ENCODE measurements at places on chromosomes 12 and 14.

GRCh38 chr12:73308747-73309146, 1036.6 kb downstream of the TRHDE start:
- DNase-seq, result no peak

DNA sequence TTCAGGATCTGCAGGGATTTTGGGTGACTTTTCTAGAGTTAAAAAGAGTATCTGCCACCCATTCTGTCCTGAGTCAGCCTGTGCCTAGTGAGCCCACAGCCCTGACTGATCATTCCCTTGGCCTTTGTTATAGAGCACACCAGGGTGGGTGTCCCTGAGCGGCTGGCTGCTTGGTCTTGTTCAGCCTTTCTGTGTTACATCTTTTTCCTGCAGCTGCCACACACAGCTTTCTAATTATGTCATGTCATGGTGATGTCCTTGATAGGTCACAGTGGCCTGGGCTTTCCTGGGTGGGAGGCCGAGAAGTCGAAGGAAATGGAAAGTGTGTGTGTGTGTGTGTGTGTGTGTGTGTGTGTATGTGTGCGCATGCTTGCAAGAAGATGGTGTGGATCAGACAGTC, 293.2 kb upstream of the CRY1 start:
- DNase-seq, result no peak

DNA sequence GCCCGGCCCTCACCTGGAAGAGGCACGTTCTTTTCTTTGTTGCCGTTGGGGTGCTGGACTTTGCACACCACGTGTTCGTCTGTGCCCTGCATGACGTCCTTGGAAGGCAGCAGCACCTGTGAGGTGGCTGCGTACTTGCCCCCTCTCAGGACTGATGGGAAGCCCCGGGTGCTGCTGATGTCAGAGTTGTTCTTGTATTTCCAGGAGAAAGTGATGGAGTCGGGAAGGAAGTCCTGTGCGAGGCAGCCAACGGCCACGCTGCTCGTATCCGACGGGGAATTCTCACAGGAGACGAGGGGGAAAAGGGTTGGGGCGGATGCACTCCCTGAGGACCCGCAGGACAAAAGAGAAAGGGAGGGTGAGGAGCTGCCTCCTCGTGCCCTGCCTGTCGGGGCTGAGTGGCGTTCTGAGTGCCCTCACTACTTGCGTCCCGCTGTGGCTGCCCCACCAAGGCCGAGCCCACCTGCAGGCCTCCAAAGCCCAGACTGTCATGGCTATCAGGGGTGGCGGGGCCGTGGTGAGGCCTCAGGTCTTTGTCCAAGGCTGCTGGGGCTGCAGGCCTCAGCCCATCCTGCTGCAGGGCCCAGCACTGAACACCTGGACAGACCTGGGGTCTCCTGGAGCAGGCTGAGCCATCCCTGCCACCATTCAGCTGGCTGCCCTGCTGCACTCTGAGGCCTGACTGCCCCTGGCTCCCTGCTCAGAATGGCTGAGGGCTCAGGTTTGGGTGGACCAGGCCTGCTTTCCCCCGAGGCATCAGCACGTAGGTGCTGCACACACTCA, 329.7 kb downstream of the TMEM121 start:
- no peak for DNase-seq

DNA sequence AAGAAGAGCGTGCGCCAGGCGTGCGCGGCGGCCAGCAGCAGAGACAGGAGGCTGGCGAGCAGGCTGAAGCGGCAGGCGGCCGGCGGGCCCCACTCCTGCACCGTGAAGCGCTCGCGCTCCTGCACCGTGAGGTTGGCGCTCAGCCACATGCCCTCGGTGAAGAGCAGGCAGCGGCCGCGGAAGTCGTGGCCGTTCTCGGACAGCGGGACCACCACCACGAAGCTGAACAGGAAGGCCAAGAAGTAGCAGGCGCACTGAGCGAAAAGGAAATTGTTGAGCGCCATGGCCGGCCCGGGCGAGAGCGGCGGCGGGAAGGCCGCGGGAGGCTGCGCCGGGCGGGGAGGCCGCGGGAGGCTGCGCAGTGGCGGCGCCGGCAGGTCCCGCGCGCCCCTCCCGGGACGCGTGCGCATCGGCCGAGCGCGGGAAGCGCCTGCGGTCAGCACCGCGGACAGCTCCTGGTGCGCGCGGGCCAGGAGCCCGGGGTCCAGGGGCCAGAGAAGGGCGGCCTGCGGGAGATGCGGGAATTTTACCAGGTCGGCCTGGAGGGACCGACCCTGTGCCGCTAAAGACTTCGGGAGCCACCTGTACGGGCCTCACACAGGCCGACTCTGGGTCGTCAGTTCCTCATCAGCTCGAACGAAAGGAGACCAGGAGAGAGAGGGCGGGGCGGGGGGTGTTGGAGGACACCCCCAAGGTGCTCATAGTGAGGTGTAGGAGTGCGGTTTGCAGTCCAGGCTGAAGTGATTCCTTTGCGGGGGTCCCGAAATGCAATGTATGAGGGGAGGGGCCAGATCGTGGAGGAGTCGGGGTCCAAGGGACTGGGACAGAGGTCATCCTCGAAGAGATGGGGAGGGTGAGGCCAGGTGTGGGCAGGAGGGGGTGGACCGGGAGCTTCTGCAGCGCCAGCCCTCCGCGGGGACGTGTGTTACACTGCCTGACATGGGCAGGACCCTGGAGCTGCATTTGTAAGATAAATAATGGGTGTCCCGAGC, at the start of gene TMEM179:
TMEM179 (minus strand) TSS at position 315 of the 992 bp plus-strand sequence; CDS start at position 284, 31 bp downstream.
- DNase-seq, result no peak

All from activated CD4-positive, alpha-beta T cell treated with anti-CD3 and anti-CD28 coated beads, Interleukin-2, amount 50 U/mL, for 1 hour (primary cell).